Upper lobe of left lung (tissue), 6 donors: ENCODE measurements at places on chromosomes 7 and 10. TPM values are rescaled to one million over a fixed set of nuclear protein-coding genes. Genes with fewer than 3 reads are reported as not detected.

GRCh38 chr10:3848775-3849635 lies 64.0 kb upstream of the KLF6 start:
- H3K36me3 ChIP-seq = no peaks in the 10 kb centered on the region
- H3K27me3 ChIP-seq = no peaks in the 10 kb centered on the region
- H3K4me1 ChIP-seq = peaks cover 35% of the 10 kb centered on the region
- H3K27ac ChIP-seq = no peak overlapping the region
- no peak for DNase-seq

The IDI2 gene
- total RNA-seq = not detected

The SMIM30 gene
- total RNA-seq = 10.7 TPM

The BET1 gene
- 22.4 TPM for total RNA-seq

The CYP2E1 gene
- 1.5 TPM for total RNA-seq

The PDE1C gene
- 5.6 TPM for total RNA-seq
